ENCODE measurements at places on chromosomes 1 and 21.
A peak's percentile ranks its signal among the peaks of the same experiment; 100 is the strongest.

- no peak for DNase-seq
Observed at GRCh38 chr1:30892671-30893073, 15.9 kb downstream of the SDC3 start.

DNA sequence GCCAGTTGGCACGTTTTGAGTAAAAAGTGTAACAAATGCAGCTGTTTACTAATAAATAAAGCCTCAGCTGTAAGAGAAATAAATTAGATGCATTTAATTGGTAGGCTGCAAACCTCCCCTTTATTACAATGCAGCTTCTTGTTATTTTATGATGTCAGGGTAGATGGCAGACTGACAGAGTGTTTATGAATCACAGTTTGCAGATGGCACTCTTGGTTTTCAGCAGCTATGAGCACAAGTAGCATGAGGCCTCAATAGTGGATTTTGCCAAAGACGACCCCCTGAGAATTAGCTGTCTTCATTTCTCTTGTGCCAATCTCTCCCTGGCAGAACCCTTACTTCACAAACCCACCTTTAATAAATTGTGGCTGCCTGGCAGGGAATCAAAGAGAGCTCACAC, 161.2 kb upstream of the C1orf87 start:
- no peak for DNase-seq

DNA sequence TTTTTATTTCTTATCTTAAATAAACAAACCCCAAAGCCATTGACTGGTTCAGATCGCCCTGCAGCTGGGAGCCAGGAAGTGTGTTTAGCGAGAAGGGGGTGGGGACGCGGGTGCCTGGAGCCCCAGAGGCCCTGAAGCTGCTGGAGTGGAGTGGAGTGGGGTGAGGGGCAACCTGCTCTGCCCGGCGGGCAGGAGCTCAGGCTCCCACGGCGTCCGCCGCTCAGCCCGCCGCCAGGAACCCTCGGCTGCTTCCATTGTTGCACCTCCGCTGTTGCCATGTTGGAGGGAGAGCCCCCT, 673 bp downstream of the PIK3C2B start:
- DNase-seq, result peak; percentile 38

GRCh38 chr1:4584449-4584848, 70.0 kb upstream of the AJAP1 start:
- no peak for DNase-seq

GRCh38 chr1:239657291-239657690, 270.9 kb downstream of the CHRM3 start:
- DNase-seq, result no peak
